ENCODE measurements at places on chromosomes 11 and 22. TPM values are rescaled to one million over a fixed set of nuclear protein-coding genes. Genes with fewer than 3 reads are reported as not detected.

The MB gene
- total RNA-seq = not detected

The ZBTB16 gene
- total RNA-seq = 33.0 TPM

The RAPSN gene
- total RNA-seq = not detected

The ACTN3 gene
- under 0.01 TPM for total RNA-seq

The SMDT1 gene
- 0.81 TPM for total RNA-seq

The NCR3LG1 gene
- total RNA-seq = 8.7 TPM

The HBG2 gene
- not detected for total RNA-seq

The TUBA8 gene
- 0.97 TPM for total RNA-seq

The TRIM49 gene
- total RNA-seq = not detected

The NRXN2 gene
- 2.9 TPM for total RNA-seq

The LYVE1 gene
- total RNA-seq = 0.36 TPM

The P2RX6 gene
- 3.6 TPM for total RNA-seq

The MFRP gene
- not detected for total RNA-seq

The POU2AF3 gene
- total RNA-seq = not detected

The MMP13 gene
- total RNA-seq = not detected

The KIAA0930 gene
- total RNA-seq = 32.9 TPM

The WBP2NL gene
- not detected for total RNA-seq

The PAMR1 gene
- 206 TPM for total RNA-seq

The TRIM29 gene
- total RNA-seq = not detected

The POTEH gene
- total RNA-seq = not detected

The CDC42BPG gene
- under 0.01 TPM for total RNA-seq

The CTTN gene
- total RNA-seq = 230 TPM

The KRTAP5-10 gene
- not detected for total RNA-seq

The CNTF gene
- 1.3 TPM for total RNA-seq

The LINC01488 gene
- total RNA-seq = not detected

Measured in cardiac atrium fibroblast (primary cell).